ENCODE measurements at places on chromosomes 1 and 21.

DNA sequence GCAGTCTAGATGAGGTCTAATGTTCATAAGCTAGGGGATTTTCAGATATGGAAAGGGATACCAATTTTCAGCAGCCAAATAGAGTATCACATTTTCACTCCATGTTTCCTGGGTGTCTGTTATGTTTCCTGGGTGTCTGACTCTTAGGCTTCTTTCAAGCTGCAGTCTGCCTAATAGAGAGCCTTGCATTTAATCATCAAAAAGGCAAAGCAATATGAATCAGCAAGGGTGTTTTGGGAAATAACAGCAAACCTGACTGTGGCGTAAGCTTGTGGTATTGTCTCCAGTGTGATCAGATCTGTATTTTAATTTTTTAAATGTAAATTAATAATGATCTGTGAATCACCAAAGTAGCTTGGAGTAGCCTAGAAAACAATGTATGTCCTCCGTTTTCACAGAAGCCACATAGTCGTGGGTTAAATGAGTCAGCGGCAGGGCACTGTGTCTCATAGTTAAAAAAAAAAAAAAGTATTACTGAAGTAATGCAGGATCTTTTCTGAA, 10.4 kb downstream of the LGALS8 start:
- DNase-seq: no peak

GRCh38 chr1:225888898-225889601, at the start of gene LEFTY1:
TSS of gene LEFTY1 (minus strand) at chr1:225889146. CDS start at chr1:225889066, 80 bp downstream.
- no peak for DNase-seq

DNA sequence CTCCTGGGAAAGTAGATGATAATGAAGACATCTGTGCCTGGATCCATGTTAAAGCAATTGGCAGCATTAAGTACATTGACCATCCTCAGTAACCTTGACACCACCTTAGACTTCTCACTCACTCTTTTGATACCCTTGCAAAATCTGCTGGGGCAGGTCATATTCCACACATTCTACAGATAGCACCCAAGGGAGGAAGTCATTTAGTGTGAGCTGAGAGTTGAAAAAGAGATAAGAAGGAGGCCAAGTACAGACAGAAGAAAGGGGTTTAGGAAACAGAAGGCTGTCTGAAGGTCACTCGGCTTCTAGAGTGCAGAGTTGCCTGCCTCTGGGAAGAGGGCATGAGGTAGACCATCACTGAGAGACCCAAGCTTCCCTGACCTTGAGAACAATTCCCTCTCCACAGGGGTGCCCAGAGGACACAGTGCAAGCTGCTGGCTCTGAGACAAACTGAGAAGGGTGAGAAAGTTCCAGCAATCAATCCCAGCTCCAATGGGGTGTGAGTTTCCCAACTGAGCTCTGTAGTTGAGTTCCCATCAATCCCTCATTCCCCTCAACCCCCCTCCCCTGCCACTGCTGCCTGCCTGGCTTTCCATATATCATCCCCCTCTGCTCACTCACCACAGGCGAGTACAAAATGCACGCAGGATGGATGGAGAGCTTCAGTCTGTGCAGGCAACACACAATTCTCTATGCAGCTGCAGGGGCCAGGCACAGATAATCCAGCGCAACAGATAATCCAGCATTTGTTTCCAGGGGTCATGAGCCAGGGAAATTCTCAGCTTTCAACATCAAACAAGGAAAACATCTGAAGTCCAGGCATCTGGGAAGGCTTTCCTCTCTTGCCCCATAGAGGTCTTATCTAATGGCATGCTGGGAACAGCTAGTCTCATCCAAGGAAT, 7.4 kb upstream of the MOB3C start:
- no peak for DNase-seq

DNA sequence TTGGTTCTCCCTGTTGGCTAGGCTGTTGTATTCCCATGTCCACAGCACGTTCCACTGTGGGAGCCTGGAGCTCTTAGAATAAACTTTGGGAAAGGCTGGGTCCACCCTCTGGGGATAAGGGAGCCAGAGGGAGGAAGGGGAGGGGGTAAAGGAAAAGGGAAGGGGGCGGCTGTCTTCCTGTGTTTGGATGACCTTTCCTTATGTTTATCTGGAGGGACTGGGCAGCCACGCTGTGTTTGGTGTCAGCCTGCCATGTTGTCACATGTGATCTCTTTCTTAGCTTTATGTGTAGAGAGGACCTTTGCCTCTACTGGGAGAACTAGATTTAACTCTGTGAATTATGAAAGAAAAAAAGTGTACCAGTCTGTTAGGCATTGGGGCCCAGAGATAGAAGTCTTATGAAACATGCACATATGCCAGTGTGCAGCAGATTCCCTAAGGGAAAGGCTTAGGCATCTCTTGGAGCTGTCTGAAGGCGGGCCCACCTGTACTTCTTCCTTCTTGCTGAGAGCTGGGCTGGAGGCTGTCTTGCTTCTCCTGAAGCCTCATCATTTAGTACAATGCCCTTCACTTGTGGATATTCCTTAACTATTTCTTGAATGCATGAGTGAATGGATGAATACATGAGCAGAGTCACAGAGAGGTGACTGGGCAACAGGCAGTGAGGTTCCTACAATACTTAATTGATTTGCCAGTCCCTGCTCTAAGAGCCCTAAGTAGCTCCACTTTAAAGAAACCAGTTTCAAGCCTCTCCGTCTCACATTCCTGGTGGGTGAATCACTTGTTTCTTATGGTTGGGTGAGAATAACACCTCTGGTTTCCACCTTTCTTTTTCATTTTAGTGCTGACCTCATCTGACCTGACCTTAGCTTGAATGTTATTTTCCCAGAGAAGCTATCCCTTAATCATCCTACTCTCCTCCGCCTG, 62.5 kb upstream of the ARHGAP29 start:
- no peak for DNase-seq

DNA sequence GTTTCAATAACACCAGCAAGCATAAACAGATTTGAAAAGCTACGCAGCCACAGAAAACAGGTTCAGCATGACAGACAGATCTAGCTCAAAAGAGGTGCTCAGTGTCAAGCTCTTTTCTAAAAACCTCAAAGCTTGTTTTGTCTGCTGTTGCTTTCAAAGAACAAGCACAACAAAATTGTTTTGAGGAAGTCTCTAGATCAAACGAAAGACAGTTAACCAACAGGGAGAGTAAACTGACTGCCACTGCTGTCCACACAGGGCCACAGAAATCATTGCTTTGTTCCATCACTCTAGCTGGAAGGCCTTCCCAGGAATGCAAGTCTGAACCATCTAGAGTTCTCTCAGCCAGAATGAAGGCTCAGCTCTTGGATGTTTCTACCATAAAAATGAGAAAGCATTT, 12.8 kb downstream of the APP start:
- DNase-seq: no peak

- DNase-seq: no peak
Measured at GRCh38 chr21:27713154-27714109, 746.5 kb upstream of the ADAMTS5 start.

DNA sequence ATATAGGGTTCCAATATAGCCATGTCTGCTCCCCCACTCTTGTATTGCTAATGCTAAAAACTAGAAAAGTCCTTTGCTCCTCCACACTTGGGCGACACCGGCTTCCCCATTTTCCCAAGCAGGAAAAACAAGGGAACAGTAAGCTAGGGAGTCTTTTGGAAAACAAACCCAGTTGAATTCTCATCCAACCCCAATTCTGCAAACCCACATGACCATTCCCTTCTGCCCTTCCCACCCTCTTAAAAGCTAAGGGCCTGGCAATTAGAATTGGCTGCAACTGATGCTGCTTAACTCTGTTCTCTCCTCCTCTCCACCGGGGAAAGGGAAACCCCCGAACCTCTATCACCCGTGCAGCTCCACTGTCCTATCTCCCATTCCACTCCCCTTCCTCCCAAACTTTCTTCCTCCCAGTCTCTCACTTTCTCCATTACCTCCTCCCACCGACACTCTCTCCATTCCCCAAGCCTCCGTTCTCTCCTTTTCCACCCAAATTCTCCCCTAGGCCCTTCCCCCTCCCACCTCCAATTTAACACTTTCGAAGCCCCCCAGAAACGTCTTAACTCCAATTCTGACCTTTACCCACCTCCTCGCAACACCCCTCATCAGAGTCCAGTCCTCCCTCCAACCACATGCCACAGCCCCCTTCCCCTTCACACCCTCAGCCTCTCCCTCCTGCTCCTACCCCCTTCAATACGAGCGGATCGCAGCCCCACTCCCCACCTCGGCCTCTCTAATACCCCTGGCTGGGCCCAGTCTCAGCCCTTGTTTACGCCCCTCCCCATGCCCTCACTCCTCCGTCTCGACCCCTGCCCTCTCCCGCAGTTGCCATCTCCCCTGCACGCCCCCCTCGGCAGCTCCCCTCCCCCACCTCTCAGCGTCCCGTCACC, 701 bp downstream of the DEDD start:
- DNase-seq: no peak

DNA sequence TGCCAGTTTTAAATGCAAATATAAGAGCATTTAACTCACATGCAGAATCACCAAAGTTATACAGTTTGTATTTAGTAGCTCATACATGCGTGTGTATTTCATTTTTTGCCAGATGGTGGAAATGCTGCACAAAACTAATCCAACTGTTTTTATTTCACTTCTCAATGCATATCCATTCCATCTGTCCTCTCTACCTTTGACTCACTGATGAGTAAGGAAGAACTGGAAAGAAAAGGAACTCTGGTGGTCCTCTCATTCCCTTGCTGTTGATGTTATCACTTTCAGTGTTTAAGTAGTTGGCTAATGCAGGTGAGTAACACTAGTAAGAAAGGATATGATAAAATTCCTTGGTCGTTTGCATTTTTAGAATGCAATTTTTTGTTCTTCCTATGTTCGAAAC, 5.7 kb upstream of the SLC1A7 start:
- no peak for DNase-seq

- no peak for DNase-seq
Measured at GRCh38 chr1:201218409-201218808, 27.8 kb downstream of the IGFN1 start.

DNA sequence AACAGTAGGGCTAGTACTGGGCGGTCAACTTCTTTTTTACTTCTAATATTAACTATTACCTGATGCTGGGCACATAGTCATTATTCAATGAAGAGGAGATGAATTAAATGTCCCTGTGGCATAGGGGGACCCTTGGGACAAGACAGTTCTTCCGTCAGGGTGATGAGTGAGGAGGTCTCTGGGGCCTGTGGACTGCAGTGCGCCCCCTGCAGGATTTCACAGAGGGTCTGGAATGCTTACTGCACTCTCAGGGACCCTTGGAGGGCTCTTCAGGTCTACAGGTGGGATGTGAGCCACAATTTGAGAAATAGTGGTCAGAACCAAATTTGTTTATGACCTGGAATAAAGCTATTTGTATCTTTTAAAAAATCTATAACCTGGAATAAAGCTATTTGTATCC, 149.4 kb downstream of the FAM78B start:
- no peak for DNase-seq

DNA sequence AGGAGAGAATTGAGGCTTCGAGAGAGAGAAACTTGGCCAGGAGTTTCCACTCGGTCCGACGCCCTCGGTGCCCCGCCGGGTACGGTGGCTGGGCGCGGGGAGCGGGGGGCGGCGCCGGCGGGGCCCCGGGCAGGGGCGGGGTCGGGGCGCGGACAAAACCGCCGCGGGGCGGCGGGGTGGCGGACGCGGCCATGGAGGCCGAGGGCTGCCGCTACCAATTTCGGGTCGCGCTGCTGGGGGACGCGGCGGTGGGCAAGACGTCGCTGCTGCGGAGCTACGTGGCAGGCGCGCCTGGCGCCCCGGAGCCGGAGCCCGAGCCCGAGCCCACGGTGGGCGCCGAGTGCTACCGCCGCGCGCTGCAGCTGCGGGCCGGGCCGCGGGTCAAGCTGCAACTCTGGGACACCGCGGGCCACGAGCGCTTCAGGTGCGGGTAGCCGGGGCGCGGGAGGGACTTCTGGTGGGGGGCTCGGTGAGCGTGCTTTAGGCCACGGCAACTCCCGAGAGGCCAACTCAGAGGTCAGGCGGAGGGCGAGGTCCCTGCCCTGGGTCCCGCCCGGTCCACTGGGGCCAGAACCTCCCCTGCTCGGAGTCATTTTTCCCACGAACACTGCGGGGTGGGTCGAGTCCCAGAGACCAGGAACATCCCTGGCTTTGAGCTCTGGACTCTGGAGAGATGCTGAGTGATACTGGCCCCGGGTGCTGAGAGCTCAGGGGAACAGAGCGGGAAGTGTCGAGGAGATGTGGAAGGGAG, 431 bp downstream of the RAB42 start:
- DNase-seq: no peak

DNA sequence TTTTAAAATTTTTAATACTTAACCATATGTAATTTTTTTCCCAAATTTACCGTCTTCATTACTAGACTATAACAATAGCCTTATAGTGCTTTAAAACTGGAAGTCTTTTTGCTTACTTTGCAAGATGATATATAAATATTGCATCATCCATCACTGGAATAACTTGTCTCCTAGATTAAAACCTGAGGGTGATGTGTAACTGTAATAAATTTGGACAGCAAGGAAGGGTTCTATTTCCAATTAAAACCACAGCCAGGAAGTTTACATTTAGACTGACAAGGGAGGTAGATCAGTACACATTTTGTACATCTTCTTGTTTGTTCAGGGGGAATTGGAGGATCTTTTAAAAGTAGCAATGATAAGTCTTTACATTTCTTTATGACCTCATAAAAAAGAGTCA, 21.9 kb downstream of the NTNG1 start:
- no peak for DNase-seq

DNA sequence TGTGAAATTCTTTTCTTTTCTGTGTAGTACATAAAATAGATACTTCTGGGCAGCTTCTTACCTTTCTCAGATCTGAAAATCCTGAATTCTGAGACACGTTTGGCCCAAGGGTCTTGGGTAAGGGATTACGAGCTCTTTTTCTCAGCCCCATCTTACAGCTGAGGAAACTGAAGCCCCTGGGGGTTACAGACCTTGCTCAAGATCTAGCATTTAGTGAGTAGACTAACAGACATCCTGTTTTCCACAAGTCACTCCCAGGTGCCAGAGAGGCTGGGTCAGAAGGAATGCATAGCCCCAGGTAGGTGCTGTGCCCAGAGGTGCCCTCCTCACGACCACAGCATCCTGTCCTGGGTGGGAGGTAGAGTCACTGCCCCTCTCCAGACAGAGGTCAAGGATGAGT, 13.2 kb upstream of the CREG1 start:
- no peak for DNase-seq

GRCh38 chr1:73604739-73605138, 593.2 kb downstream of the LRRIQ3 start:
- DNase-seq: peak; percentile 10

GRCh38 chr1:65075123-65075976, 72.7 kb upstream of the AK4 start:
- DNase-seq: peak; percentile 30

GRCh38 chr1:97630281-97630680, 290.6 kb downstream of the DPYD start:
- DNase-seq: no peak
